A549 treated with RU486 at 1 μM for 4 hours (cell line): ENCODE measurements at places on chromosomes 4 and X. TPM values are rescaled to one million over a fixed set of nuclear protein-coding genes. Genes with fewer than 3 reads are reported as not detected.

Gene ELK1
- 31.0 to 37.7 TPM (median 37.0 TPM) in 5 replicates for total RNA-seq

Gene RBM10
- total RNA-seq, result 28.3 to 42.2 TPM (median 41.1 TPM) in 5 replicates

Gene TXK
- total RNA-seq, result 0.11 to 0.20 TPM (median 0.15 TPM) in 5 replicates

Gene FAM47A
- not detected in 5 replicates for total RNA-seq

Gene ZXDB
- 3.0 to 7.1 TPM (median 6.8 TPM) in 5 replicates for total RNA-seq

Gene SMIM10L2A
- 0.15 to 0.24 TPM (median 0.19 TPM) in 5 replicates for total RNA-seq

Gene GUCY1B1
- total RNA-seq, result 0.16 to 0.40 TPM (median 0.27 TPM) in 5 replicates

Gene PARM1
- 0.62 to 0.77 TPM (median 0.65 TPM) in 5 replicates for total RNA-seq

Gene ANTXR2
- 3.7 to 5.2 TPM (median 4.6 TPM) in 5 replicates for total RNA-seq

Gene SSX4B
- not detected in 5 replicates for total RNA-seq

Gene SPANXN1
- total RNA-seq, result not detected in 5 replicates

Gene BTK
- total RNA-seq, result 0.08 to 0.37 TPM (median 0.23 TPM) in 5 replicates

Gene DUSP9
- 0.89 to 2.1 TPM (median 1.4 TPM) in 5 replicates for total RNA-seq

Gene TMSB15B
- 4.5 to 6.8 TPM (median 4.9 TPM) in 5 replicates for total RNA-seq

Gene POU3F4
- total RNA-seq, result not detected in 5 replicates

Gene HEPH
- not detected in 5 replicates for total RNA-seq

Gene TRIM60
- not detected in 5 replicates for total RNA-seq

Gene CYTL1
- total RNA-seq, result not detected in 5 replicates

Gene CLOCK
- 3.5 to 5.4 TPM (median 4.8 TPM) in 5 replicates for total RNA-seq

Gene RAB39B
- 0.62 to 0.94 TPM (median 0.64 TPM) in 5 replicates for total RNA-seq

Gene HERC5
- 3.5 to 5.2 TPM (median 4.4 TPM) in 5 replicates for total RNA-seq

Gene DUSP21
- total RNA-seq, result not detected in 5 replicates

Gene GCNA
- total RNA-seq, result 0.88 to 1.9 TPM (median 1.5 TPM) in 5 replicates

Gene FGF2
- 36.3 to 64.1 TPM (median 51.6 TPM) in 5 replicates for total RNA-seq

Gene DACH2
- not detected in 5 replicates for total RNA-seq

Gene CENPVL1
- not detected in 5 replicates for total RNA-seq

Gene INTU
- total RNA-seq, result 1.0 to 2.3 TPM (median 1.3 TPM) in 5 replicates

Gene ZNF185
- 6.2 to 7.2 TPM (median 6.6 TPM) in 5 replicates for total RNA-seq

Gene IQSEC2
- total RNA-seq, result 31.0 to 42.7 TPM (median 39.6 TPM) in 5 replicates

Gene FAAH2
- total RNA-seq, result 0.25 TPM in 1 of 5 replicates, not detected in the others

Gene STOX2
- total RNA-seq, result 1.9 to 3.5 TPM (median 2.8 TPM) in 5 replicates

Gene SHROOM3
- total RNA-seq, result 3.7 to 6.8 TPM (median 5.9 TPM) in 5 replicates

Gene TLR6
- total RNA-seq, result 2.8 to 4.1 TPM (median 3.8 TPM) in 5 replicates

Gene ANXA10
- 2.3 to 4.1 TPM (median 3.4 TPM) in 5 replicates for total RNA-seq

Gene GSX2
- not detected in 5 replicates for total RNA-seq

Gene TBC1D8B
- 0.38 to 1.5 TPM (median 1.3 TPM) in 5 replicates for total RNA-seq

Gene POU4F2
- total RNA-seq, result not detected in 5 replicates

Gene ARR3
- total RNA-seq, result not detected in 5 replicates

Gene HTN3
- not detected in 5 replicates for total RNA-seq

Gene ENOX2
- total RNA-seq, result 6.1 to 9.9 TPM (median 7.9 TPM) in 5 replicates

Gene GAGE13
- not detected in 5 replicates for total RNA-seq

Gene GABRE
- 21.1 to 33.7 TPM (median 27.3 TPM) in 5 replicates for total RNA-seq

Gene ALB
- 0.06 to 5.8 TPM in 2 of 5 replicates, not detected in the others for total RNA-seq

Gene PLS3
- total RNA-seq, result 176 to 241 TPM (median 200 TPM) in 5 replicates

Gene ZAR1
- total RNA-seq, result 0.13 to 0.18 TPM in 2 of 5 replicates, not detected in the others

Gene SMIM9
- not detected in 5 replicates for total RNA-seq

Gene PDE5A
- 0.18 to 0.43 TPM (median 0.24 TPM) in 5 replicates for total RNA-seq

Gene SUPT20HL1
- not detected in 5 replicates for total RNA-seq

Gene C4orf50
- not detected in 5 replicates for total RNA-seq

Gene GABRA4
- total RNA-seq, result not detected in 5 replicates

Gene PPAT
- 14.7 to 23.4 TPM (median 19.3 TPM) in 5 replicates for total RNA-seq

Gene LDB2
- total RNA-seq, result not detected in 5 replicates

Gene FHIP1A
- total RNA-seq, result 0.08 to 0.27 TPM (median 0.17 TPM) in 5 replicates
